Activated CD4-positive, alpha-beta T cell treated with anti-CD3 and anti-CD28 coated beads, Interleukin-2, amount 50 U/mL, for 48 hours (primary cell): ENCODE measurements at places on chromosomes 16 and 17.

- no peak for DNase-seq
These were observed 483.0 kb downstream of the SLC39A11 start for GRCh38 chr17:72609501-72609900.

GRCh38 chr16:6281274-6281673 is 1051.4 kb upstream of the RBFOX1 start:
- no peak for DNase-seq

- no peak for DNase-seq
These were observed 60.5 kb downstream of the ZZEF1 start for GRCh38 chr17:4082136-4082924.

DNA sequence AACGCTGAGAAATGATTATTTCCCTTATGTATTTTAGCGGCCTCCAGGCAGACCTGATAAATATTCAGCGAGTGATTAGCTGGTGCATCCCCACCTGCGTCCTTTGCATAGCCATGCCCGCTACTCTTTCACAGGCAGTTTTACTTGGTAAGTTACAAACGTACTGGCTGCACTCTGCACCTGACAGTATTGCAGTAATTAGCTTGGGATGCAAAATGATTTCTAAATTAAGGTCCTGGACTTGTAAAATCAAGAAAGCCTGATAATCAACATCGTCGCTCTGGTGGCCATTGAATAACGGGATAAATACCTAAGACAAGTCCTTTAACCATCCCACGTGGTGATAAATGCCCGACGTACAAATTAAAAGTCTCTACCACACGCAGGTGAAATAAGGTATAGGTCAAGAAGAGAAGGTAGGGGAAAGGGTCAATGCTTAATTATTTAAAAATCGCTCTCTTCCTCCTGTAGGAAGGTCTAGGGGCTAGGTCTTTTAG is 998 bp upstream of the PRKCA start:
- no peak for DNase-seq

GRCh38 chr16:53991754-53992378 is 287.9 kb downstream of the FTO start:
- no peak for DNase-seq

- no peak for DNase-seq
These were observed 45.0 kb downstream of the DYNLRB2 start for GRCh38 chr16:80585764-80586163.

DNA sequence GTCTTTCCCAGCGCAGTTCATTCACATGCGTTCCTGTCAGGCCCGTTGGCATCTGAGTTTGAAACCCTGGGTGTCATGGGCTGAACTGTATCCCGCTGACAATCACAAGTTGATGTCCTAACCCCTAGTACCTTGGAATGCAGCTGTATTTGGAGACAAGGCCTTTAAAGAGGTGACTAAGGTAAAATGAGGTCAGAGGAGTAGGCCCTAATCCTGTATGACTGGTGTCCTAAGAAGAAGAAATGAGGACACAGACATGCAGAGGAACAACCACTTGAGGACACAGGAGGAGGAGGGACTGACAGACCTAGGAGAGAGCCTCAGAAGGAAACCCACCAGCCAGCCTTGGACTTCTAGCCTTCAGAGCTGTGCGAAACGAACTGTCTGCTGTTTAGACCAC is 33.1 kb downstream of the TRPV2 start:
- DNase-seq: no peak

- no peak for DNase-seq
These were observed 47.6 kb upstream of the MGAT5B start for GRCh38 chr17:76820561-76820960.

- no peak for DNase-seq
These were observed 6.1 kb downstream of the WDR81 start for GRCh38 chr17:1730326-1731193.

DNA sequence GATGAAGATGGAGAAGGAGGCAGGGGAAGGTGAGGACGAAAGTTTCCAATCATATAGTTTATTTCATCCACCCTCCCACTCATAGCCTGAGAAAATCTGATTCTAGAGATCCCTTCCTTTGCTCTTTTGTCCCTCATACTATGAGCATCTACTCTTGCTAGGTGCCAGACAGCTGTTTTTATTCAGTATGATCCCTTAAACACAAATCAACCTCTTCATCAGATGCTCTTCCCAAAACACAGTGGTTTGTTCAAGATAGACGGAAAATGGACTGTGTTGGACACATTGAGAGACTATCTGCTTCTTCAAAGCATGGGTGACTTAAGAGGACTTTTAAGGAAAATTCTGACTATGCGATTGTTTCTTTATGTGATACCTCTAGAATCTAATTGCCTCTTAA is 49.4 kb upstream of the XYLT1 start:
- DNase-seq: no peak

- DNase-seq: no peak
These were observed 96.1 kb downstream of the KCNJ2 start for GRCh38 chr17:70265471-70265870.

DNA sequence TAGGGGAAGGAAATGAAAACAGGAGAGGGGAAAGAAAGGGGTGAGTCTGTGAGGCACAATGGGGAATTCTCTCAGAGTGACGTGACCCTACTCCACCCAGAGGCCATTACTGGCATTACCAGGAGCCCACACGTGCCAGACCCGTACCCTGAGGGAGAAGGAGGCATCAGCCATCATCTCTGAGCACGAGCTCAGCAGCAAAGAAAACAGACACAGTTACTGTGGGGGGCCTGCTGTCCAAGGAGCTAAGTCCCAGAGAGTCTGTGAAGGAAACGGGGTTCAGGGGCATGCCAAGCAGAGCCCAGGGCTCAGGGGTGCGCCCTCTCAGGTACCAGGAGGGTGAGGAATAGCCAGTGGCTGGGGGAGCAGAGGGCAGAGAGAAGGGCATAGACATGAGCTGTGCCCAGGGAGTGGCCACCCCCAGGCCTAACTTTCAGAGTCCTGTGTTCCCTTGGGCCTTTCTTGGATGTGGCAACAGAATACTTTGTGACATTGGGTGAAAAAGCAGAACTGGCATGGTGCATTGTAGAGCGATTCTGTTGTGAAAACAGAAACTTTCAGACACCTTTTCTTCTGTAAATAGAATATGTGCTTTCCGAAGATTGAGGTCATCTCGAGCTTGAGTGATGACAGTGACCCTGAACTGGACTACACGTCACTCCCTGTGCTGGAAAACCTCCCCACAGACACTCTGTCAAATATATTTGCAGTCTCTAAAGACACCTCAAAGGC is 11.3 kb downstream of the TAF1C start:
- DNase-seq: peak; percentile 67

- no peak for DNase-seq
These were observed 42.6 kb upstream of the CDR2 start for GRCh38 chr16:22417019-22417418.
